ENCODE measurements at places on chromosomes 3 and 15.

- DNase-seq, result no peak
Measured at GRCh38 chr3:133476971-133477375, 77.1 kb downstream of the BFSP2 start.

- no peak for DNase-seq
Measured at GRCh38 chr3:152927131-152927530, 92.2 kb downstream of the P2RY1 start.

GRCh38 chr3:72151465-72152238 lies 366.7 kb upstream of the PROK2 start:
- no peak for DNase-seq

DNA sequence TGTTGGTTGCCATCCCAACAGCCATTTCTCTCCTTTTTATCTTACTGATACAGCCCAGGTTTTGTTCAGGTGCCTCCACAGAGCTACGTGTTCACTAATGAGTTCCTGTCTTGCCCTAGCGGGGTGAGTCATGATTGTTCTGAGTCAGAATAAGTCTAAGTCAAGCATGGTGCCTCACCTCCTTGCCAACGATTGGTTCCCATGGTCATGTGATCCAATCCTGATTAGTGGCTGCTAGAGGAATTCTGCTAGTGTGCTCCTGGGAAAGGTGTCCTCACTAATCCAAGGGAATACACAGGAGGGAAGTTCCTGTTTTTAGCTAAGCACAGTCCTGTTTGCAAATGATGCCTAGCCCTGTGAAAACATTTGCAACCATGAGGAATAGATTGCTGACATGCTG lies 99.8 kb downstream of the NSUN3 start:
- DNase-seq, result no peak

GRCh38 chr15:88745696-88746095 lies 57.5 kb upstream of the ACAN start:
- DNase-seq, result no peak

DNA sequence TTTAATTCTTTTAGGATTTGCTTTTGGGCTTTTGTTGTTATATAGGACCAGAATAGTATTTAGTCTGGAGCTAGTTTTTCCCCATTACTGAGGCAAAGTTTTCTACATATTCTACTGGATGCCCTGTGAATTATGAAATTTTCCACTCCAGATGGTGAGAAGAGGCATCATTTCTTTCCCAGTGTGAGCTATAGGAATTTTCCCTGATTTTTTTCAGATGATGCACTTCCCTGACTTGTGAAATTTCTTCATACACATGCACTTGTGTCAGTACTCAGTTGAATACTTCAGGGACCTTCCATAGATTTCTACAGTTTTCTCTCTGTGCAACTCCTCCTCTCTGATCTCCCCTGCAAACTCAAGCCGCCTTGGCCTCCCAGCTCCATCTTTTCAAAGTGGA lies 73.7 kb upstream of the SLCO2A1 start:
- no peak for DNase-seq

GRCh38 chr3:94481226-94481898 lies 418.5 kb downstream of the NSUN3 start:
- no peak for DNase-seq

DNA sequence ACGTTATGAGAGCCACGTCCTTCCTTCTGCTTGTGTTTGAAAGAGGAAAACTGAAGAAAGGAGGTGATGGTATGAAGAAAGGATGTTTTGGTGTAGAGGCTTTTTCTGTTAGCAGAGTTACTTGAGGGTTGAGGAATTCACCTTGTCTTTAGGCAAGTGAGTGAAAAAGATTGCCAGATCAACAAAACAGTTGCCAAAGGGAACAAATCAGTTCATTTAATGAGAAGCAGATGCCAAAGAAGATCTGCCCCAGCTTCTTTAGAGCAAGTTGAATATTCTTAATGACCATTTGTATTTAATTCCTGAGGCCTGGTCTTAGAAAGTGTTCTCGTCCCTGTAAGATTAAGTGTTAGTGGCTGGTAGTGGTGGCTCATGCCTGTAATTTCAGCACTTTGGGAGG lies 2.6 kb downstream of the CHCHD6 start:
- no peak for DNase-seq

DNA sequence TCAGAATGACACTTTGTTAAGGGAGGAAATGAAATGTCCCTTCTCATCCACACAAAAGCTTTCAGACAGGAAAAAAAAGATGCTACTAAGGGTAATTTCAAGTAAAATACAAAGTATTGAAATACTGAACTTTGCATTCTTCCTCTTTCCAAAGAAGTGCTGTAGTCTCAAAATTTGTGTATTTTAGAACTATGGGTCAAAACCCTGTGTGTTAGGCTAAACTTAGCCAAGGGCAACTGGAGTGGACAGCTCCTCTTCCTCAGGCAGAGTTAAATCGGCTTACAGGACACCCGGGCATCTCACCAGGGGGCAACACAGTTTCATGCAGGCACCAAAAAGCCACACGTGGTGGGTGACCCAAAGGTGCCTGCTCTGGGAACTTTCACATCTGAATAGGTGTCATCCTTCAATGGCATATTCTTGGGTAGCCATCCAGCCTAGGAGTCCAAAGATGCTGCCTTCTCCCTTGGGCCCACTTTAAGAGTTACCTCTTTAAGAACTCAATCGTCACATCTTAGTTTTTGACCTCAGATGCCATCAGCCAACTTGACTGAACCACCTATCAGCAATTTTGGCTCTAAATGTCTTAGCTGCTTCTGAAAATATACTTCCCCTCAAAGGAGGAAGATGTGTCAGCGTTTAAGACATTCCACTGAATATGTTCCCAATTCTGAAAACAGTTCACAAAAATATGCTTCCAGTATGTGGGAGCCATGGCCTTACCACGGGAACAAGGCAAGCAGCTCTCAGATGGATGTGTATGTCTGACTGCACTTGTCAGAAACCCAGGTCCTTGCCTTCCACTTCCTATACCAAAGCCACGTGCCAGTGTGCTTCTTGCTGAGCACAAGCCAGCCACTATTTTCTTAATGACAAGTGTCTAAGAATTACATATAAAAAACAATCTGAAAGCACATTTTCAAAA lies 32.2 kb upstream of the MUC13 start:
- no peak for DNase-seq

- no peak for DNase-seq
Measured at GRCh38 chr3:70249509-70250160, 62.8 kb downstream of the MDFIC2 start.
